ENCODE measurements at places on chromosomes 2 and 18.

DNA sequence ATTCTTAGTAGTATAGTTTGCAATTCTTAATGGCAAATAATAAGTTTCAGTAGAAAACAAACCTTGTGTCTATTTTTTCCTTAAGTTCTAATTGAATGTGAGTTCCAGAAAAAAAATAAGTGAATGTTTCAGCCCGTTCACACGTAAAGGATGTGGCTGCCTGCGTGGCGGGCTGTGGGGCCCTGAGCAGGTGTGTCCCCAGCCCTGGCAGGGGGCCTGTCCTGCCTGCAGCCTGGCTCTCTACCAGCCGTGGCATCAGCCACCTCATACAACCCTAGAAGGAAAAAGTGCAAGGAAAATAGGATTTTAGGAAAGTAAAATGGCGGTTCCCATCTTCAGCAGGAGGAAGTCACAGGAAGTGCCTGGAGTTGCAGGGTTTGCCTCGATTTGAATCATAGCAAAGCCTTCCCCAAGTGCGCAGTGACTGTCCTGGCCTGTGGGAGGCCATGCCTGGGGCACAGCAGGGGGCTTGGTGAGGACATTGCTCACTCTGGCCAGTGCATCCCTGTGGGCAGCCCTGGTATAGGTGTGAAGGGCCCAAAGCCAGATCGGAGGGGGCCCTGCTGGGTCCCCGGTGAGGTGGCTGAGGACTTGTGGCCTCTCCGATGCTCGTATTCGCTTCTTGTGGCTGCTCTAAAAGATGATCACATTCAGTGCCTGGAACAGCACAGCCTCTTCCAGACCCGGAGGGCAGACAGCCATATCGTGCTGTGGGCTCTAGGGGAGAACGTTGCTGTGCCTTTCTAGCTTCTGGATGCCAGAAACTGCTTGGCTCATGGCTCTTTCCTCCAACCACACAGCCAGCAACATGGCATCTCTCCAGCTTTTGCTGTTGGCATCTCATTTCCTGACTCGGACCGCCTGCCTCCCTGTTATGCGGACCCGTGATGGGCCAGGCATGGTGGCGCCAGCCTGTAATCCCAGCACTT is 12.6 kb downstream of the DTYMK start:
- no peaks in the 10 kb centered on the region for H3K27me3 ChIP-seq
- no peak for DNase-seq
- no peak overlapping the region for H3K4me3 ChIP-seq
- H3K27ac ChIP-seq, result no peak overlapping the region

DNA sequence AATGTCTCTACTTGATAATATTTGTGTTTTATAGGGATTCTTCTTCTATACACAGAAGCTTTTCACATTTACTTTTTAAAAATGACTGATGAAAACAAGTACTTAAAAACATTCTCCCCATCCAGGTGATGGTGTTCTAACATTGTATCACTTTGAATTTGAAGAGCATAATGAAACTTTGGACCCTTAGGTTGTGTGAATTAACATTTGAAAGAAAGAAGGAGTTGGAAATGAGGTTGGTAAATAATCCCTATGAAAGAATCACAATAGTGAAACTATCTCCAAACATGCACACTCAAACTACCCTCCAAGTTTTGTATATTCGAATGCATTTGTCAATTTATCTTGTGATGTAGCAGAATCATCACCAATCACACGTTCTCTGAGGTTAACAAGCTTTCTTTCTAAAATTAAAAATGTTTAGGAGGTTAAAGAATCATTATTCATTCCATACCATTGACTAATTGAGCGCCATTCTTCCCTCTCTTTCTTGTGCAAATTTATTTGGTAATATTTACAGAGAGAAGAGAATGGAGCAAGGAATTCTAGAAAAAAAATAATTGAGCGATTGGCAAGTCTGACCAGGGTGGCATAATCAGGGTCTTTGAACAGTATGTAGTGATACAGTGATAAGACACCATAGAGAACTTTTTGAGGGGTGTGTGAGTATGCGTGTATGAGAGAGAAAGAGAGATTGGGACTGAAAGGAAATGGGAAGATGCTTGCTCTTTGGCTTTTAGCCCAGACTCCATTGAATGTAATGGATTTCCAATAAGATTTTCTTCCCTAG is 260.0 kb upstream of the NRXN1 start:
- no peaks in the 10 kb centered on the region for H3K4me1 ChIP-seq
- H3K4me3 ChIP-seq, result no peak overlapping the region
- no peak for DNase-seq
- no peak overlapping the region for H3K27ac ChIP-seq
- H3K27me3 ChIP-seq, result peaks cover 2% of the 10 kb centered on the region

DNA sequence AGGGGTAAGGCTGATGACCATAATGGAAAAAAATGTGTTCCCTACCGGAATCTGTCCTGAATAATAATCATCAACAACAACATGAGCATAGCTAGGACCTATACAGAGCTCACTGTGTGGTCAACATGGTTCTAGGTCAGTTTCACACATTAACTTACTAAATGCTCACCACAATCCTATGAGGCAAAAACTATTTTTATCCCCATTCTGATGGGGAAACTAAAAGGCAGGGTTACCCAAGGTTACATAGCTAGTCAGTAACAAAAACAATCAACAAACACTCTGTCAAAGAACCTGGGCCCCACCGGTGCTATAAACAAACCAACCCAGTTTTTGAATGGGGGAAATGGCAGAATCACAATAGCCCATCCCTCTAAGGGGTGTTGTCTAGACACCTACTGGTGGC is 40.1 kb downstream of the AOX1 start:
- peak; percentile 94 for DNase-seq
- peak overlapping the region; percentile 72 for H3K4me3 ChIP-seq
- H3K4me1 ChIP-seq, result peaks cover 71% of the 10 kb centered on the region
- peak overlapping the region; percentile 97 for H3K27ac ChIP-seq
- no peaks in the 10 kb centered on the region for H3K27me3 ChIP-seq

DNA sequence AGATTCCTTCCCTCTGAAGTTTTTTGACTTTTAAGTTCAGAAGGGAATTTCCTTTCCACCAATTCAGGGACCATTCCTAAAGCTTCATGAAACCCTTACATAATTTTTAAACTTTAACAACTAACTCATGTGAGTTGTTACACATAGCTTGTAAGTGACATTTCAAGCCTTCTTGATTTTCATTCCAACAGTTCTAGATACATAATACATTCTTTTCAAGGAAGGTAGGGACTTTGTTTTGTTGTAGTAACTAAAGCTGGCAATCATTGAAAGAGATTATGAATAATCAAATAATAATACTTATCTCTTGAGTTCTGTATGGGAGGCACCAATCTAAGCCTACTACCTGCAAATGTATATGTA is 45.4 kb downstream of the SETBP1 start:
- peaks cover 2% of the 10 kb centered on the region for H3K27me3 ChIP-seq
- H3K36me3 ChIP-seq, result no peaks in the 10 kb centered on the region
- peaks cover 36% of the 10 kb centered on the region for H3K4me1 ChIP-seq
- H3K27ac ChIP-seq, result no peak overlapping the region
- no peak overlapping the region for H3K4me3 ChIP-seq
- no peak for DNase-seq

- H3K4me3 ChIP-seq, result no peak overlapping the region
- 0 out of 2 replicates have a peak, but pooled peaks cover 5% of the 10 kb centered on the region for H3K27me3 ChIP-seq
- 0 out of 2 replicates have a peak, but pooled peaks cover 4% of the 10 kb centered on the region for H3K36me3 ChIP-seq
- no peak for DNase-seq
- H3K4me1 ChIP-seq, result no peaks in the 10 kb centered on the region
- no peak overlapping the region for H3K27ac ChIP-seq
These were observed 183.5 kb upstream of the ZNF521 start for GRCh38 chr18:25535495-25535894.

- no peak overlapping the region for H3K27ac ChIP-seq
- no peaks in the 10 kb centered on the region for H3K27me3 ChIP-seq
These were observed 10.9 kb downstream of the IL1B start for GRCh38 chr2:112825706-112826105.
